Stimulated activated CD4-positive, alpha-beta T cell treated with anti-CD3 and anti-CD28 coated beads, Interleukin-15, amount 100 ng/mL, for 24 hours (primary cell): ENCODE measurements at places on chromosomes 7 and 10.

DNA sequence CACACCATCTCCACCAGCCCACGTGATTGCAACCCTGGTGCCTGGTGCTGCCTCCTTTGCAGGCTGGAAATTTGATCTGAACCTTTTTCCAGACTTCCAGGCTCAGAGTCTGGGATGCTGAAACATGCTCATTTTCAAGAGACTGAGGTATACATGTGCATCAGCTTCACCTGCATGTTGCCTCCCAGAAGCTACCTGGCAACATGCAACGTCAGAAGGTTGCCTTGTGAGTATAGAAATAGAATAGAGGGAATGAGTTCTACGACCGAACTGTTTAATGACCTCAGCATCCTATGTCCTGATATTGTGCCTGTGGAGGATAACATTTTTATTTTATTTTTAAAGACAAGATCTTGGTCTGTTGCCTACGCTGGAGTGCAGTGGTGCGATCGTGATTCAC lies 1.9 kb upstream of the ZNF212 start:
- DNase-seq: no peak

DNA sequence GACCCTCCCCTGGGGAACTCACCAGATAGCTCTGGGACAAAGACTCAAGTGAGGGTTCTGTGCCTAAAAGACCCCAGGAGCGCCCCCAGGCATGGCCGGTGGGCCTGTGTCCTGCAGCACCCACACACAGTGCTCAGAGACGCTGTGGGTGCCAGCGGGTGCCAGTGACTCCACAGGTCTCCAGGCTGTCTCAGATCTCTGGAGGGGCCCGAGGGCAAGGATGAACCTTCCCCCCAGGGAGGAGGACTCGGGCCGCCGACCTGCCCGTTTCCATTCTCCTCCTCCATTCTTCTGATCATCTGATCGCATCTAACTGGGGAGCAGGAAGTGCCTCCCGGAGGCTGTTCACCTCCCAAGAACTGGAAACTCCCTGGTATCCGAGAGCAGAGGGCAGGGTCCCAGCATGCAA lies 980 bp downstream of the ADAM8 start:
- peak; percentile 68 for DNase-seq

- no peak for DNase-seq
Measured at GRCh38 chr7:17583786-17584185, 285.3 kb downstream of the AHR start.

DNA sequence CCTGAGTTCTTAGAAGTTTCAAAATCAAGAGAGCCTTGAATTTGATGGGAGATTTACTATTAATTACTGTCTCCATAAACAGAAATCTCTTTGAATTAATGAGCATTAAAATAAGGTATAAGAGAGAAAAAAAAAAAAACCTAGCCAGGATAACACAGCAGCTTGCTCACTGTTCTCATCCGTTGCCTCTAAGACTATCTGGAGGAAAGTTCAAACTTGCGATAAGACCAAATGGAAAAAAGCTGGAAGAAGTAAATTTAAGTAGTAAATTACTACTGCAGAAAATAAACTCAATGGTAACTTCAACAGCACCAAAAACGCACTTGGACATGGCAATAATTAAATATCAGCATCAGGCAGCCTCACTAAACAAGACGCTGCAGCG lies 36.7 kb downstream of the GNA12 start:
- DNase-seq: no peak

DNA sequence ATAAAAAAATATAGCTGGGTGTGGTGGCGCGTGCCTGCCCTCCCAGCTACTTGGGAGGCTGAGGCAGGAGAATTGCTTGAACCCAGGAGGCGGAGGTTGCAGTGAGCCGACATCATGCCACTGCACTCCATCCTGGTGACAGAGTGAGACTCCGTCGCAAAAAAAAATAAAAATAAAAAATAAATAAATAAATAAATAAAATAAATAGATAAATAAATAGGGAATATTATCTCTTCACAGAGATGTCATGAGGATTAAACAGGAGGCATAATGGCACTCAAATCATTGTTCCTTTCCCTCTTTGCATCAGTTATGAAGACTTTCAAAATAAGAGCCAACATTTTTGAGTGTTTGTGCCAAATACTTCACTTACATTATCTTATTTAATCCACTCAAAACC lies 32.0 kb upstream of the BMPR1A start:
- no peak for DNase-seq

DNA sequence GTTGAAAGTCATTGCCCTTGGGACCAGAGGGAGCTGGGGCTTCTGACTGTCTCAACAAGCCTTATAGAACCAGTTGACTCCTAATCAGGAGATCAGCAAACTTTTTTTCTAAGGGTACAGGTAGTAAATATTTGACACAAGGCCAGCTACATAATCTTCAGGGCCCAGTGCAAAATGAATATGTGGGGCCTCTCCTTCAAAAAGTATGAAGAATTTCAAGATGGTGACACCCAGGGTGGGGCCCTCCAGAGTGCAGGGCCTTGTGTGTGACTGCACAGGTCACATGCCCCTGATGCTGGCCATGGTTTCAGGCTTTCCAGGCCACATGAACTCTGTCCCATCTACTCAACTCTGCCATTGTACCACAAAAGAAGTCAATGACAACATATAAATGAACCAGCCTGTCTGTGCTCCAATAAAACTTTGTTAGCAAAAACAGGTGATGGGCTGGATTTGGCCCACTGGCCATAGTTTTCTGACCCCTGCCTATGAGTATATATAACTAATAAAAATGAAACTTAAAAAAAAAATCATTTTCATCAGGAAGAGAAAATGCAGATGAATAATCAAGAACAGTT lies 6.1 kb downstream of the MMRN2 start:
- DNase-seq: no peak

GRCh38 chr10:61157182-61157581 lies 213.2 kb upstream of the RHOBTB1 start:
- DNase-seq: no peak

DNA sequence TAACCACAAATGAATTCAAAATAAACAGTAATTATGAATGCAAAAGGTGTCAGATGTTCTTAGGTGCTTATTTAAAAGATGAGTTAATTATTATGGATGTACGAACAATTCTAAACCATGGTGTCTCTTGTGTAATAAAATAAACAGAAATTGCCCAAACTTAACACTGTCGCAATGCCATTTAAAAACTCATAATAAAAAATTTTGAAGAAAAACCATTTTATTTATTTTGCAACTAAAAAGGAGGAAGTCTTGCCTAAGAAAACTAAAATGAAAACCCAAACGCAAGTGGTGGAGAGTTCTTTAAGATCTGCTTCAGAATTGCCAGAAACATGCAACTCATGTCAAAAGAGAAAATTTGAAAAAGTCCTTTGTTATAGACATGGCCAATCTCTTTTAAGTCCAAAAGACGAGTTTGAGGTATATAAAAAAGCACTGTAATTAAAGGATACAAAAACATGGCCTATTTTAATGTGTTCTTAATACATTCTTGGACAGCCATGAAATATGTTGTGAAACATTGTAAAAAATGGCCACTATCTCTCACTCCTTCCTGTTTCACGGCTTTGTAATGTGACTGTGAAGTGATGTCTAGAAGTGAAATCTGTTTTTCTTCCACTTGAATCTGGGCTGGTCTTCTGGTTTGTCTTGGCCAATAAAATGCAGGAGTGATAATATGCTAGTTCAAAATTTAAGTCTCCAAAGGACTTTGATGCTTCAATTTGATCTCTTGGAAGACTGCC lies 322.9 kb downstream of the PRPF18 start:
- no peak for DNase-seq

- DNase-seq: peak; percentile 13
Measured at GRCh38 chr10:85786401-85786899, 580.1 kb downstream of the GRID1 start.

DNA sequence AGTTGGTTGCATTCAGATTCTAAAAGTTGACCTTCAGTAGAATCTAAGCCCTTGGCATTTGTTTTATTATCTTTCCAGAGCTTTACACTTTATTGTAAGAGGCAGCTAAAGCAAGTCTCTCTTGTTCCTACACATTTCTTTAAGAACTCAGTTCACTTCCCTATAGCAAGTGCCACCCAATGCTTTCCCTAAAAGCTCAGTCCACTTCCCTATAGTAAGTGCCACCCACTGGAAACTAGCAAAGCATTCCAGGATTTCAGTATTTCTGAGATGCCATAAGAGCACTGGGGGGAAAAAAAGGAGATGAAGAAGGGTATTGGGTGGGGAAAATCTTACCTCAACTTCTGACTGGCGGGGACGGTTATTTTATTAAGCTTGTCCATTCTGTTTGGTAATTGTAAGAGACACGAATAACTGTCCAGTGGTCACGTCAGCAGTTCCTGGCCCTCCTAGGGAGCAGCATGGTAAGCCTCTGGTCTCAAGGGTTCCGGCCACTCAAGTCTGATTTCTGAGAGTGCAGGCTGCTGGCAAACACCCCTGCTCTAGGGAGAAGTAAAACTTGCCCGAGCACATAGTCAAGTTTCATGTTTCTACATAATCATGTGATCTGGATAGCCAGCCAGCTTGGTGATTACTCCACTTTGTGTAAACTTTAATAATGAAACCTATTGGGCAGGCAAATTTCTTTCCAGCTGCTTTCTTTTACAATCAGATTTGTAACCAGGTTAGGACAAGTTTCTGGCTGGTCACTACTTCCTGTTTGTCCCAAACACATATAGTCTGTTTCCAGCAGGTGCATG lies at the start of gene BLNK:
Gene BLNK, minus strand, starts transcription at position 554 of the 800 bp plus-strand sequence. Its CDS starts 171 bp downstream, at position 383.
- no peak for DNase-seq

DNA sequence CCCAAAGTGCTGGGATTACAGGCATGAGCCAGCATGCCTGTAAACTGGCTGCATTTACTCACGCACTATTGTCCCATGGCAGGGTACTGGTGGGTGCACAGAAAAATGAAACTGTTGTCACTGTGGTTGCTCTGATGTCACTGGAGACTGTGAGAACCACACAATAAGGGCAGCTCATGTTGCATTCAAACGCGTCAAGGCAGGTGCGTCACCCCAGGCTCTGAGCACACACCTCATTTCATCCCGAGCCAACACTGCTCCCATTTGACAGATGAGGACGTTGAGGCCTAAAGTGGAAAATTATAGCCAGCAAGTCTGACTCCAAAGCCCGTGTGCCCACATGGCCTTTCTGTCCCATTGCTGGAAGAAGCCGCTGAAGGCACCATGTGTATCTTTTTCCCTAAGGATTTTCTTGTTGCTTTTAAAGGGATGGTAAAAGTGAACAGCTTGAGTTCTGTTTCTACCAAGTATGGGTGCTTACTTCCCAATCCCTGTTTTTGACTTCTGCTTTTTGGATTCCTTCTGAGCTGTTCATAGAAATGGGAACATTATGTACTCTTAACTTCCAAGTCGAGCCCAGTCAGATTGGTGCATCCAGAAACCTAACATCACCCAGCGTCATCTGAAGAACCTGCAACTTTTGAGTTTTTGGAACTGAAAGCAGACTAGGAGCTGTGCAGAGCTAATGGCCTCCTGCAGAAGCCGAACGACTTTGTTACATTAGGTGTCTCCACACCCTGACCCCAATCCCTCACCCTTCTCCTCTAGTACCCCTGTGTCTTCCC lies 60.1 kb upstream of the CARD11 start:
- DNase-seq: no peak

DNA sequence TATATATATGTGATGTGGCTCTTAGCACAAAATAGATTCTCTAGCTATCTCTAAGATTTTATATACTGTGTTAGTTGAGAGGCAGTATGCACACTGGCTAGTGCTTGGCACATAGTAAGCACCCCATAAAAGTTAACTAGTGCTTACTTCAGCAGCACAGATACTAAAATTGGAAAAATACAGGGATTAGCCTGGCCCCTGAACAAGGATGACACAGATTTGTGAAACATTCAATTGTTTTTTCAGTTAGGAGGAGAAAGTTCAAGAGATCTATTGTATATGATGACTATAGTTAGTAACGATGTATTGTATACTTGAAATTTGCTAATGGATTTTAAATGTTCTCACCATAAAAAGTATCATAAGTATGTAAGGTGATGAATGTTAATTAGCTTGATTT lies 78.3 kb upstream of the LRRC17 start:
- DNase-seq: no peak

DNA sequence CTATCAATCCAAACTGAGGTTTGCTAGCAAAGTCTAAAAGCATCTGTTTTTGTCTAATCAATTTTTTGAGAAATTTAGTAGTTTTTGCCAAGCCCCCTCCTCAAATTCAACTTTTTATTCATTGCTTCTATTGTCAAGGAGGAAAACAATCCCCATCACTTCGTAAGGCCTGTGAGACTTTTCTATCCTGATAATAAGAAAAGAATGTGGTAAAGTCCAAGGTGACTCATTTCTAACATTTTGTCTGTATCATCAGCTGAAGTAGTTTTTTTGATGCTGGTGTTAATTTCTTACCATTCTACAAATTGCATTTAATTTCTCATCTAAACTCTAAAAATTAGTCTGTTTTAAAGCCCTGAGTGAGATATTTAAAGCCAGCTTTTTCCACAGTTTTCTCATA lies 11.7 kb downstream of the ANK3 start:
- DNase-seq: no peak

GRCh38 chr10:77604941-77605351 lies 32.7 kb downstream of the KCNMA1 start:
- DNase-seq: no peak

- no peak for DNase-seq
Measured at GRCh38 chr10:37965006-37965405, 11.4 kb downstream of the ZNF25 start.

GRCh38 chr10:75602341-75602740 lies 170.9 kb downstream of the LRMDA start:
- no peak for DNase-seq

DNA sequence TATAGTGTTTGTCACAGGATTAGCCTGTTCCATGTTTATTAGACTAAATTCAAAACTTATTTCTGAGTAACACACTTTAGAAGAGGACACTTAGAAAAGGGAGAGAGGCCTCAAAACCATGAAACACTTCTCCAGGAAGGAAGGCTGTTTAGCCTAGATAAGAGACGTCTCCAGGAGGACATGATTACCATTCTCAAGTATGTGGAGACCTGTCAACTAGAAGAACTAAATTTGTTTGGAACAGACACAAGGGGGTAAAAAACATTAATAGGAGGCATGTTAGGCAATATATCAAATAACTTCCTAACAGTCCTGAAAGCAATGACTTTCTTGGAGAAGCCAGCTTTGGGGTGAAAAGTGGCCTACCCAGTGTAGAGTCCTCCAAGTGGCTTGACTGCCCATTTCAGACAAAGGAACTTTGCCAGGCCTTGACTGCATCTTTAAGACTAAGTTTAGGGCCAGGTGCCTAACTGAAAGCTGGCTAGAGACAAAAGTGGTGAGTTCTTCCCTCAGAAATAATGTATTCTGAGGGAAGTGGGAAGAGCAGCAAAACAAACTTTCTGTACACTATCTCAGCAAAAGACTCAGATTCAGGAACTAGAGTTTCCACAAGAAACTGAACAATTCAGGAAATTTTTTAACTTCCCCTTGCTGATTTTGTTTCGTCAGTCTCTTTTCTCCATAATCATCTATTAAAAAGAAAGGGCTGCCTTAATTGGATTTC lies 11.8 kb downstream of the NCOA4 start:
- DNase-seq: no peak

- DNase-seq: no peak
Measured at GRCh38 chr7:114932991-114933390, 11.1 kb downstream of the MDFIC start.

GRCh38 chr10:124917428-124918190 lies 24.3 kb upstream of the ZRANB1 start:
- peak; percentile 57 for DNase-seq
